RPMI7951 (cell line): ENCODE measurements at places on chromosomes 16 and 17.

GRCh38 chr17:17151055-17151454 is 55.1 kb downstream of the PLD6 start:
- peak; percentile 90 for DNase-seq

- no peak for DNase-seq
Measured at GRCh38 chr17:49705254-49705653, 2.5 kb downstream of the SLC35B1 start.

DNA sequence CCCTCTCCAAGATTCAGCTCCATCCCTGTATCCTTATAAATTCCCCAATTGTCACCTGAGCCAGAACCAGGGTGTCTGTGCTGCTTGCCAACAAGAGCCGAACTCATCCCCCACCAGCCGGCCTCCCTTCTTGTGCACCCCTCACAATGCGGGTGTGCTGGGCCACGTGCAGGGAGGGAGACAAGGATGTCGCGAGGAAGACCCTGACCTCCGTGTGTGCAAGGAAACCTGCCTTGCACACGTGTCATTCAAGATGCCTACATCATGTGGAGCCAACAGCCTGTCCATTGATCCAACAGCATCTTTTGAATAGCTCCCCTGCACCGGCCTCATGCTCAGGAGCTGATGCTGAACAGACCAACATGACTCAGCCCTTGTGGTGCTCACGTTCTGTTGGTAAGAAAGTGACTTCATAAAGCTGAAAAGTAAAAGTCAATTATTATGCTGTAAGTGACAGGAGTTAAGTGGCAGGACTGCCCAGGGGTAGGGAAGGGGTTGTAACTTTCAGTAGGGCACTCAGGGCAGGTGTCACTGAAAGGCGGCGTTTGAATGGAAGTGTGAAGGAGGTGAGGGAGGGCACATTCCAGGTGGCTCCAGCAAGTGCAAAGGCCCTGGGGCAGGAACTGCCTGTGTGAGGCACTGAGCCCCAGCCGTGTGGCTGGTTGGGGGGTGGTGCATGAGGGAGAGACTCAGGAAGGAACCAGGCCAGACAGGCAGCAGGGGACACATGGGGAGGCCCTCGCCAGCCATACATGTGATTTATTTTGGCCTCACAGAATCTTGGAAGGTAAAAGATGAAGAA is 302.2 kb downstream of the FOXL1 start:
- DNase-seq: peak; percentile 48

DNA sequence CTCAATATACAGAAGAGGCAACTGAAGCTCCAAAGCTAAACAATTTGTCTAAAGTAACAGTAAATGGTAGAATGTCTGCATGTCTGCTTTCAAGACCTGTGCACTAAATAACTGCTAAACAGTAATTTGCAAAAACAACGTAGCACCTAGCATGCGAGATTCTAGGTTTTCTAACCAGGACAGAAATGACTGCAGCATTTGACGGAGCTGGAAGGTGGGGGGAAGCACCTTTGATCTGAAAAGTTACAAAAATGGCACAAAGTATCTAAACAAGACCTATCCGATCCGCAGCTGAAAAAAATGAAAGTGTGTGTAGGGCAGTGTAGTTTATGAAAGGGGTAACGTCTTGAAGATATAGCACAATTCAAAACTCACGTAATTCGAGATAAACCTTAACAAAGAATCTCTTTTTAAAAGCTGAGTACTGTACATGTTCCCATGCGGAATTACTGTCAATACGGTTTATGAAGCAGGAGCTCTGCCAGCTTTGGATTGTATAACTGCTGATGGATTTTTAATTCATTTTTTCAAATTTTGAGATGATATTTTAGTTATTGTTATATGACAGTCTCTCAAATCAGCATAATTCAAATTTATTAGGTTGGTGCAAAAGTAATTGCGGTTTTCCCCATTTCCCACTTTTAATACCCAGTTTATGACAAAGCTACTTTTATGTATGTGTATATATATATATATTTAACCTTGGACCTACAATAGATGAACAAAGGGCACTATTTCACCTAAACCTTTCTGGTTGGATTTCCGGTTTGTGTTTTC is 1.2 kb upstream of the WIPI1 start:
- no peak for DNase-seq

- DNase-seq: peak; percentile 50
Measured at GRCh38 chr17:32659419-32659842, 172.6 kb downstream of the CDK5R1 start.

GRCh38 chr17:50955667-50956120 is 89.5 kb upstream of the TOB1 start:
- no peak for DNase-seq

- DNase-seq: no peak
Measured at GRCh38 chr16:85613604-85614337, 649 bp downstream of the GSE1 start.

DNA sequence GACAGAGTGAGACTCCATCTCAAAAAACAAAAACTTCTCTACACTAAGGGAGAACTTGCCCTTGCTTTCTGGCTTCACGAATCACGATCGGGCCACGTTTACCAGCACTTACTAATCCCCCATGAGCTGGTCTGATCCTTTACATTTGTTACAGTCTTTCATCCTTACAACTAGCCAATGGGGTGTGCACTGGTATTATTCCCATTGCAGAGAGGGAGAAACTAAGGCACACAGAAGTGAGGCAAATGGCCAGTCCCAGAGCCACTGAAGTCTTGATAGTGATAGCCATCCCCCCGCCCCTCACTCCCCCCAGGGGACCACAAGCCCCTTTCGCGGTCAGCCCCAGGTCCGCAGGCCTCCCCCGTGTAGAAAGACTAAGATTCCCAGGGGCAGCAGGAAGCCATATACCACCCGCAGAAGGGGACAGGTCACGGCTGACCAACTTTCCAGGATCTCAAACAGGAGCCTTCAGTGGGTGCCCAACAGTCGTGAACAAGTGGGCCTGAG is 868 bp downstream of the NATD1 start:
- DNase-seq: no peak

GRCh38 chr16:12375046-12375740 is 398.7 kb downstream of the SNX29 start:
- DNase-seq: no peak

GRCh38 chr16:2256531-2257140 is 5.2 kb upstream of the ECI1 start:
- no peak for DNase-seq

DNA sequence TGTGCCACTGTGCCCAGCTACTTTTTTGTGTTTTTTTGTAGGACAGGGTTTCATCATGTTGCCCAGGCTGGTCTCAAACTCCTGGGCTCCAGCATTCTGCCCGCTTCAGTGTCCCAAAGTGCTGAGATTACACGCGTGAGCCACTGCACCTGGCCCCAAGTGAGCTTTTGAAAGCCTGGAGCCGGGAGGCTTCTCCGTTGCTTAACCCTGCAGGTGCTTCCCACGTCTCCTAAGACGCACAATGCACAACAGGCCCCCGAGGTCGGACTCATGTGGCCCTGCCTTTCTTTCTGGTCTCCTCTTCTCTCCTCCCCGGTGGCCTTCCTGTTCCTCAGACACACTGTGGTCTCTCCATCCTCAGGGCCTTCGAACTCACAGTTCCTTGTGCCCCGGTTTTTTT is 12.5 kb downstream of the RABEP2 start:
- no peak for DNase-seq

DNA sequence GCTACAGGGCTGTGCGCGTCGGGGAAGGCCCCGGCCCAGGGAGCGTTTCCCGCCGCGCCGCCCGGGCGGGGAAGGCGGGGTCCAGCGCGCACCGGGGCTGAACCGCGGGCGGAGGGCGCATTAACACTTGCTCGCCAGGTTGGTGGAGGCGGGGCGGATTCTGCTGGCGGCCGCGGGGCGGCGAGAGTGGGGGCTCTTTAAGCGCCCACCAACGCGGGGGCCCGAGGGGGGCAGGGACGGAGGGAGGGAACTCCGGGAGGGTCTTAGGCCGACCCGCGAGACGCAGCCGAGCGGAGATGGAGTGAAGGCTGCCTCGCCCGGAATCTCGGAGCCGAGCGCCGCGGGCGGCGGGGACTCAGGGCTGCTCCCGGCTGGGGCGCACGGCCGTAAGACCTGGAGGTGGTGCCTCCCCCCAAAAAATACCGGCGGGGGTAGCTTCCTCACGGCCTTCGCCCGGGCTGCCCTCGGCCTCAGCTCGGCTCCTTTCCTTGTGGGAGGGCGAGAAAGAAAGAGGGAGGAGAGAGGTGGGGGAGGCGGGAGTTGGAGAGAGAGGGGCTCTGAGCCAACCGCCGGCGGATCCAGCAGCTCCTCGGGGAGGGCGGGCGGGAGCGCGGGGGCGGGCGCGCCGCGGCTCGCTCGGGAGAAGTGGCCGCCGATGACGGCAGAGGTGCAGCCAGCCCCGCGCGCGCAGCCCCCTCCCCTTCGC is 415 bp upstream of the FOXF1 start:
- peak; percentile 81 for DNase-seq

- no peak for DNase-seq
Measured at GRCh38 chr16:50666658-50667496, 14.2 kb downstream of the SNX20 start.

DNA sequence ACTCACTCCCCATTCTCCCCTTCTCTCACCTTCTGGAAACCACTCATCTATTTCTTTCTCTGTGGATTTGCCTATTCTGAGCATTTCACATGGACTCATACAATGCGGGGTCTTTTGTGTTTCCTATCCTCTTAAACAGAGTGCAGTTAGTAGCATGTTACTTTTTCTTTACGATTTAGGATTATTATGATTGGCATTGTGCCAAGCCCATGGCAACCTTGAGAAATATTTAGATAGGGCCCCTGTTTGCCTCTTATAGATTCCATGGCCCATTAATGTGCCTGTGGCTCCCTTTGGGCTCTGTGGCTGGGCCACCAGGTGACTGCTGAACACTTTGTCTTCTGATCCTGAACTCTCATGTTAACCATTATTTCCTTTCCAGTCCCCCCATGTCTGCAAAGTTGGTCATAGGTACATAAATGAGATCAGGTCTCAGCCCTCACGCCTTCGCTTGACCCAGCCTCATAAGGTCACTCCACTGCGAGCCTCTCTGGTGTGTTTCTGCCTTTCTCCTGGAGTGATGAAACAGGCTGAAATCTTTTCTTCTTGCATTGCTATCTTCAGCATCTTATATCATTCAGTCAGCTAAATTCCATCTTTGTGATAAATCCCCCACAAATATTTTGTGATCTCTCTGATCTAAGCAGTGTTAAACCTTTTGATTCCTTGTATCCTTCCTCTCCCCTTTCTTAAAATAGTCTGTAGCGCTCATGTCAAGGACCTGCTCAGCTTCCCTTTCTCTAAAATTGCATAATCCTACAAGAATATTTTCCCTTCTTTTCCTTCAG is 44.0 kb downstream of the MYH3 start:
- no peak for DNase-seq

DNA sequence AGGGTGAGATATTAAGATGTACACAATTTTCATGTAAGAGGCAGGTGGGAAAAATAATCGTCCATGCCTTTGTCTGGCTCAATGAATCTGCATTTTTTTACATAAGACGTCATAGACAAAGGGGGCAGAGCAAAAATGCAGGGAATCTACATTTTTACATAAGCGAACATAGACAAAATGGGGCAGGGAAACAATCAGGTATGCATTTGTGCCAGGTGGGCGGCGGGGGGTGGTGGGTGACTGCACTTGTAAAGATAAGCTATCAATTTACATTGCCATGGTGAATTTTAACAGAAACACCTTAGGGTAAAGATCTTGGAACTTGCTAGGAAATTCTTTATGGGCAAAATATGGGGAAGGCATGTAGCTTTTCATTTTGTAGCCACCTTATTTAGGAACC is 96.3 kb upstream of the CES5A start:
- no peak for DNase-seq

- no peak for DNase-seq
Measured at GRCh38 chr16:70635336-70636016, 10.9 kb upstream of the IL34 start.

GRCh38 chr16:77430787-77431585 is 3.8 kb downstream of the ADAMTS18 start:
- DNase-seq: no peak

- no peak for DNase-seq
Measured at GRCh38 chr16:27291106-27291505, 22.5 kb upstream of the NSMCE1 start.

- DNase-seq: peak; percentile 23
Measured at GRCh38 chr17:40980596-40980995, 3.5 kb downstream of the KRT40 start.

- no peak for DNase-seq
Measured at GRCh38 chr16:57704905-57705852, 10.6 kb downstream of the DRC7 start.

DNA sequence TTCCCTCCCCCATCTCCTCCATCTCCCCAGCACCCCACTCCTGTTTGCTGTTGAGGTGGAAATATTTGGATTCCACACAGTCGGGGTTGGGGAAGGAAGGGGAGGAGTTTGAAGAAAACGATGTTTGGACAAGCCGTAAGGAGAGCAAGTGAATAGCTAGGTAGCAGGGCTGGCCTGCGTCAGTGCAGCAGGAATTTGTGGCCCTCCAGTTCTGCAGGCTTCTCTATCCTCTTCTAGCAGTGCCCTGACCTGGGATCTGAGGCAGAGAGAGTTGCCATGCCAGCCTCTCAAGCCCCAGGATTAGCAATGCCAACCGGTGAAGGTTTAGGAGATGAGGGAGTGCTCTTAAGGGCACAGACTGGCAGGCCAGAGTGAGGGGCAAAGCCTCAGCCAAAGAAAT is 12.5 kb downstream of the TLCD2 start:
- no peak for DNase-seq

GRCh38 chr17:21602176-21602575 is 90.1 kb upstream of the KCNJ18 start:
- DNase-seq: no peak

DNA sequence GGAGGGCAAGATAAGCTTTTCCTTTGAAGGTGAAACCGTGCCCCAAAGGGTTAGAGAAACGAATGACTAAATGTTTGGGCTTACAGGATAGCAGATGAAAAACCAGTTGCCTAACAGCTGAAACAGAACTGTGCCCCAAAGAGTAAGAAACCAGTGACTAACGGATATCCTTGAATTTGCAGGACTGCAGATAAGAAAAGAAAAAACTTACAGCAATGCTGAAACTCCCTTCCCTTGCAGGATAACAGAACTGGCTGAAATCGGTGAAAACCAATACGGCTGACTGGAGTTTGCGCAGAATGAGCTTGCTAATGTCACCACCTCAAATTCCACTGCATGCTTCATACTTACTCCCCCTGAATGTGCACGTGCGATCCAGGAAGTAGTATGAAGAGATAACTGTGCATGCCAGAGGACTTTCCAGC is 175.2 kb upstream of the NLRP1 start:
- DNase-seq: no peak

GRCh38 chr17:69551212-69552010 is 136.9 kb downstream of the MAP2K6 start:
- DNase-seq: no peak

DNA sequence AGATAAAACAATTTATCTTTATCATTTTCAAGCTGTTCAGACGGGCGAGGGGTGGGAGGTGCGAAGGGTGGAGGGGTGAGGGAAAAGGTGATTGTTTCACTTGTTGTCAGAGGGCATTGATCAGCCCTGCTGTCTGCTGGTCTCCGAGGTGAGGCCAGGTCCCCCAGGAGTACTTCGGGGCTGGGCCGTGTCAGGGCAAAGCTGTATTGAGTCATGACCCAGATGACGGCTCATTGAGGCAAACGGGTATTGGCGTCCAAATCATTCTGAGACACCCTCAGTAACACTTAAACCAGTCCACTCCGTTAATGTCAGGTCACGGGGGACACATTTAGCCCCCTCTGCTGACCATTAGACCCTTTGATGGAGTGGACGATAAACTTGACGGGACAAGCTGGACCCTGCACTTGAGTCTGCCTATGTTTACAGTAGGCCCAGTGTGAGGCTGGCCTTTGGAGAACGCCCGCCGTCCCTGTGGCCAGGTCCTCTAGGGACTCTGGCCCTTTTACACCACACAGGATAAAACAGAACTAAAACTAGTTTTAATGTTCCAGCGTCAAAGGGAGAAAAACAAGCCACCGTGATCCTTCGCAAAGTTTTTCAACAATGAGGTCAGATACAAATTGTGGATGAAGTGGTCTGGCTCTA is 502.2 kb upstream of the ZFHX3 start:
- no peak for DNase-seq
